ENCODE measurements at places on chromosomes 11 and 22.

- DNase-seq, result no peak
Measured at GRCh38 chr11:83835423-83835822, 549.3 kb upstream of the CCDC90B start.

- no peak for DNase-seq
Measured at GRCh38 chr11:116180806-116181600, 591.8 kb downstream of the BUD13 start.

DNA sequence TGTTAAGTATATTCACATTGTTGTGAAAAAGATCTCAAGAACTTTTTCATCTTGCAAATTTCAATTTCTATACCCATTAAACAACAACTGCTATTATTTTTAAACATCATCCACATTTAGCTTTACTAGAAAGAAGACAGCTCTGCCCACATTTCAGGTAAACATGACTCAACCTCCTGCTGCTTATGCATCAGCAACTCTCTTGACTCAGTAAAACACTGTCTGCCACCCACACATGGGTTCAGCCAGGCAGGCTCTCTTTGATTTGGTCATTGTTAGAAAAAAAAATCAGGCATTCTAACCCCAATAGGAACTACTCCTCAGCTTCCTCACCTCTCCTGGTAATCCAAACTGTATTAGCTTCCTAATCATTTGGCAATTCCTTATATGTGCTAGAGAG lies 5.1 kb upstream of the ENDOD1 start:
- DNase-seq, result no peak

DNA sequence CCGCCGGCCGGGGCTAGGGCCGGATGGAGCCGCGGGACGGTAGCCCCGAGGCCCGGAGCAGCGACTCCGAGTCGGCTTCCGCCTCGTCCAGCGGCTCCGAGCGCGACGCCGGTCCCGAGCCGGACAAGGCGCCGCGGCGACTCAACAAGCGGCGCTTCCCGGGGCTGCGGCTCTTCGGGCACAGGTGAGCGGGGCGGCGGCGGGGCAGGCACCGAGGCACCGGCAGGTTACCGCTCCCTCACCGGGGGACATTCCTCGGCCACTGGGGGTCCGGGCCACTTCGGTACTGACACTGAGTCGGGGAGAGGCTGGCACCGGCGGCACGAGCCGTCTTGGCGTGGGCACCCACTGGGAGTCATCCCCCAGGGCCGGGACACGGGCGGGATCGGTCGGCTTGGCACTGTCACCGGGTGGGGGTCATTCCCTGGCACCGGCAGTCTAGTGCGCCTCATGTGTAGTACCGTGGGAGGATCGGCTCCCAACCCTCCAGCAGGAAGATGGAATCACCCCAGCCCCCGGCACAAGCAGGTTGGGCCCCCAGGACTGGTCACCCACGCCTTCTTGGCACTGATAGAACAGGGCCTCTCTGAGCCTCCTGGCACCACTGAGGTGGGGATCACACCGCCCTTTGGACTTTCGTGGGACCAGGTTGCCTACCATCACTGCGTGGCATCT lies 511 bp downstream of the DGKZ start:
- no peak for DNase-seq

DNA sequence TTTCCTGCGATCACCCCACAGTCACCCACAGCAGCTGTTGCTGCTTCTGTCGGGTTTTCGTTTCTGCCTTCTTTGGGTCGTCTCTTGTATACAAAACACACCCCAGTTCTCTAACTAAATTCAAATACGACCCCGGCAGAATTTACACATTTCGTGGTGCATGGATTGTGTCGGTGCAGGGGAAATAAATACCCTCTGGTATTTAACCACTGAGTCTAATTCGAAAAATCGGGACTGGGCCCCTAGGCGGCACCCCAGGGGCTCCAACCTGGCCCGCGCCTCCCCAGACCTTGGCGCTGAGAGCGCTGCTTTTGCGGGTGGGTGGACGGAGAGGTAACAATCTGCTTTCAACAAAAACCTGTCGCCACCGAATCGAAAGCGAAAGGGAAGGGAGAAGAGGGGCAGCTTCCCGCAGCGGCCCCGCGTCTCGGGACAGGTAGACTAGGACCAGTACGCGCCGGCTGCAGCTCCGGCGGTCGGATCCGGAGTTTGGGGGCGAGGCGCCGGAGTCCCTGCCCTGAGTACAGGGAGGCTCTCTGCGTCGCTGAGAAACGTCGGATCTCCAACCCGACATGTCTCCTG lies 4.4 kb downstream of the ALX4 start:
- no peak for DNase-seq

- no peak for DNase-seq
Measured at GRCh38 chr11:107821199-107821927, 37.2 kb downstream of the SLC35F2 start.

DNA sequence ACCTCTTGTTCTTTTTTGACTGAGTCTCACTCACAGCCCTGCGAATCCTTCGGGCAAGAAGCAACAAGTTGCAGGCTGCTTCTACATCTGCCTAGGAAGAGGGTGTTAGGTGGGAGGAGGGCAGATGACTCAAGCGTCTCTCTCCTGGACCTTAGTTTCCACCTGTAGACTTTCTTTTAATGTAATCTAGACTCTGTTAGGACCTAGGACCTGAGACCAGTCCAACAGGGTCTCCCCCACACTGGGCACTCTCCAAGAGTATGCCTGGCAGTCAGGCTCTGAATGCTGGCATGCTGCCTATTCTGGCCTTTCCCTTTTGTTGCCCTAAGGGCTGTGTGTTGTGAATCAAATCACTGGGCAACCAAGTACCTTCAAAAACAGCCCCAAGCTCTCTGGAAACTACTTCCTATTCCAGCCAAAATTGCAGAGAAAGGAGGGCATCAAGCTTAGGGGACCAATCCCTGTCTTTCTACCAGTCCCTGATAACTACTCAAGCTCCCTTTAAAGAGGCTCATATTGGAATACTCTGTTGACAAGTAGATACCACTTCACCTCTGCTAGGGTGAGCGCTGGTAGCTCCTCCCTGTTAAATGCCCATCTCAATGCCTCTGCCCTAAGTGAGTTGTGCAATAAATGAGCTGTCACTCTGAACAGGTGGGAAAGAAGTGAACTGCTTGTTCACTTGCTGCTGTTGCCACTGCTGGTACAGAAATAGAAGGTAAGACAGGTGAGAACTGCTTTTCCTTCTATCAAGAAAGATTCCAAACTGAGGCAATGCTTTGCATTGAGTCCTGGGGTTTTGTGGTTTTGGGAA lies at the start of gene BBOX1:
BBOX1 (plus strand) TSS at position 514 of the 814 bp plus-strand sequence. CDS start 14,616 bp downstream, outside the sequence.
- DNase-seq, result no peak

GRCh38 chr11:46178513-46178912 lies 57.3 kb upstream of the PHF21A start:
- no peak for DNase-seq
